ENCODE measurements at places on chromosomes 3 and 15. TPM values are rescaled to one million over a fixed set of nuclear protein-coding genes. Genes with fewer than 3 reads are reported as not detected.

Gene OR5H14
- not detected for polyA plus RNA-seq

Gene SYNM
- 4.5 TPM for polyA plus RNA-seq

GRCh38 chr3:23735062-23735461, 70.7 kb upstream of the UBE2E1 start:
- no peak for DNase-seq

- DNase-seq: no peak
Measured at GRCh38 chr15:44591326-44591725, 54.4 kb downstream of the EIF3J start.

GRCh38 chr3:85535517-85535916, 576.7 kb downstream of the CADM2 start:
- DNase-seq: no peak

- DNase-seq: no peak
Measured at GRCh38 chr3:161388855-161389254, 17.5 kb upstream of the SPTSSB start.

GRCh38 chr3:168029705-168030104, 66.0 kb downstream of the GOLIM4 start:
- DNase-seq: no peak

DNA sequence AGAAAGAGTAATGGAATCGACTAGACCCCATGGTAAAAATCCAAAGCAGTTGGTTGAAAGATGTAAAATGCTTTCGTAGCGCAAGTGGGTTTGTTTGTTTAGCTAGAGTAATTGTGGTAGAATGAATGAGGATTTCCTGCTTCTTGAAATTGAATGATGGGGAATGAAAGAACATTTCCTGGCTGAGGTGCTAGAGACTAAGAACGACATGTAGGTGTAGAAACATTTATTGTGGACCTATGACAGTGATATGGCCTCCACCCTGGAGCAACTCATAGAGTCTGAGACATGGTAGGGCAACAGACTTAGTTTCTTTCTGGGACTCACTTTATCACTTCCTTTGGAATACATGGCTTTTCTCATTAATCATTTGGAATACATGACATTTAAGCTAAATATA, 467.6 kb upstream of the CFAP20DC start:
- DNase-seq: peak; percentile 7

- no peak for DNase-seq
Measured at GRCh38 chr3:160044121-160044520, 55.5 kb downstream of the IL12A start.

Gene MYZAP
- 6.1 TPM for polyA plus RNA-seq

- peak; percentile 79 for DNase-seq
Measured at GRCh38 chr3:39000008-39000450, 51.7 kb downstream of the SCN11A start.

DNA sequence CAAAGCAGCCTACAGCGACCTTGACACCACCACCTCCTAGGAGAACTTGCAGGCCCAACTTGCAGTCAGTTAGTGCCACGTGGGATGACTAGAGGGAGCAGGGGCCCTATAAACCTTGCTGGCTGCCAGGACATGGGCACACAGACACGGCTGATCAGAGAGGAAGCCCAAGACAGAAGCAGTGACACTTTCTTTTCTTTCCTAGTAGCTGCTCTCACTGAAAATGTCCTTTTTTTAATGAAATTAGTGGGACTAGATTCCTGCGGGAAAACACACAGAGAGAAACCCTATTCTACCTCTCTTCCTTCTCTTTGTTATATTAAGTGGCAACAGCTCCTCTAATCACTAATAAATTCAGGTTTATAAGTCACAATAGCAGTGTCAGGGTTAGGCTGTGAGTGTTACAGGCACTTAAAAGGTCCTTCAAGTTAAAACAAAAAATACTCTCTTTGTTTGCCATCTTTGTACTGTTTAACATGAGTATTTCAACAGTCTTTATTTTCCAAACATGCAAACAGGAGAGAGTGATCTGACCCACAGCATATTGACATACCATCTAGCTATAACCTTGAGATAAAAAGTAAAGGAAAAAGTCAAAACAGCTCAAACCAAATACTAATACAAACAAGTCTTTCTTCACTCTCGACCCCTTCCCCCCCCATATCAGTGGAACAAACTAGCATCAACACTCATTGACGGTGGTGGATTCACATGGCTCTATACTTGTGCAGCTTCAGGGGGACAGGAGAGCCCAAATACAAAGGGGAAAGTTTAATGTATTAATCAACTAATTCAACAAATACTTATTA, 2.1 kb upstream of the TMEM212 start:
- DNase-seq: no peak

Gene DNAH12
- polyA plus RNA-seq: not detected

DNA sequence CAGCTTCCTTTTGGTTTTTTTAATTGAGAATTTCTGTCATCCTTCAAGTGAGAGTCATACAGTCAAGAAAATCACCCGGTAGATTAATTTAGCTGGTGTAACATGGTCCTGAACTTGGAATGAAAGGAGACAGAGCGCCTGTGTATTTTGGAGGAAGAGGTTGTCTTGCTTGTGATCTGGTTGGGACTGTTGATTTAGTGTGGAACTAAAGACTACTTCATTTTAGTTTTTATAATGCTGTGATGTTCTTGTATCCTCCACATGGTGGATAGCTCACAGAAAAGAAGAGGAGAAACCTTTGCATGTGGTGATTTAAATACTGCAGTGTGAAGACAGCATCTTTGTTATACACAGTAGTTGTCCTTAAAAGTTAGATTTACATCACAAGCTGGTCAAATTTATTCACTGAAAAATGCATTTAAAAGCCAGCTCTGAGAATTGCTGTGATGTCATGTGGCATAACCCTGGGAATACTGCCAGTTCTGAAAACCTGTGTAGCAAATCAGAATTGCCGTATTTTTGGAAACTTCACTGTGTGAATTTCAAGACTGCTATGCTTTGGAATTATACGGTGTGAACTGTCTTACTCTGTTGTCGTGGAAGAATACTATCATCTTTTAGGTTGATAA, 268.5 kb downstream of the PTPRG start:
- no peak for DNase-seq

DNA sequence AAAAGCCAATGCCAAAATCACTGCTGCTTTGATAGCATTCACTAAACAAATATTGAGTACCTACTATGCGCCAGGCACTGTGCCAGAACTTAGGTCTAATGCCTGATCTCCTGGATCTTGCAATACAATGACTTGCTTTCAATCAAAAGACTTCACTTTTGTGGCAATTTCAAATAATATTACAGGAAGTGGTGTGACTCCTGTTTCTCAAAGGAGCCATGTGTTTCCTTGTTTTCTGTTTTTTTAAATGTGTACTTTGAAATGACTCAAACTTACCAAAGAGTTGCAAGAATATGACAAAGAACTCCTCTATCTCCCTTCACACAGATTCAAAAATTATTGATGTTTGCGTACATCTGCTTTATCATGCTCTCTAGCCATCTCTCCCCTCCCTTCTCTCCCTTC, 18.3 kb downstream of the OSBPL10 start:
- no peak for DNase-seq

Gene SCAP
- 47.3 TPM for polyA plus RNA-seq

DNA sequence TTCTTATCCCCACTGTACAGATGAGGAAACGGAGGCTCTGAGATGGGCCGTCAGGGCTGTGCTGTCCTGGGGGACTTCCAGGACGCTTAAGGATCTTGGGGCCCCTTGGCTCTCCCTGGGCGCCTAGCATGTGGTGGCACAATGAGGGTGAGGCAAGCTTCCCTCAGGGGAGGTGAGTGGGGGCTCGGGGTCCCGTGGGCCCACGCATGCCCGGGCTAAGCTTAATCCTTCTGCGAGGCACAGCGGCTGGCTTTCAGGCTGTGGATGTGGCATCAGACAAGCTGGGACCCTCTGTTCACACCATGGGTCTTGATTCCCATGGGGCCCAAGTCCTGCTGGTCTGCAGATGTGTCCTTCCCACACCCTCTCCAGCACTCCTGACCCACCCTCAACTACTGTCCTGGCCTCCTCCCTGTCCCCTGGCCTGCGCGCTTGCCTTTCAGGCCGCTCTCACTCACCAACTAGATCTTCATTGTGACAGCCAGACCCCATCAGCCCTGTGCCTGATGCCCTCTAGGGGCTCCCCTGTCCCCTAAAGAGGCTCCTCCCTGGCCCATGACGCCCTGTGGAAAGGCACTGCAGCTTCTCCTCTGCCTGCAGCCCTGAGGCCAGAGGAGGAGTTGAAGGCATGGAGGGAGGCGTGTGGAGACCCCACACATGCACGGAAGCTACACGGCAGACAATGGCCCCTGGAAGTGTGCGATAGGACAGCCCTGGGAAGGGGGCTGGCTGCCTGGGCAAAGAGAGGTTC, 11.3 kb downstream of the DUSP7 start:
- no peak for DNase-seq

Gene FES
- 9.3 TPM for polyA plus RNA-seq

DNA sequence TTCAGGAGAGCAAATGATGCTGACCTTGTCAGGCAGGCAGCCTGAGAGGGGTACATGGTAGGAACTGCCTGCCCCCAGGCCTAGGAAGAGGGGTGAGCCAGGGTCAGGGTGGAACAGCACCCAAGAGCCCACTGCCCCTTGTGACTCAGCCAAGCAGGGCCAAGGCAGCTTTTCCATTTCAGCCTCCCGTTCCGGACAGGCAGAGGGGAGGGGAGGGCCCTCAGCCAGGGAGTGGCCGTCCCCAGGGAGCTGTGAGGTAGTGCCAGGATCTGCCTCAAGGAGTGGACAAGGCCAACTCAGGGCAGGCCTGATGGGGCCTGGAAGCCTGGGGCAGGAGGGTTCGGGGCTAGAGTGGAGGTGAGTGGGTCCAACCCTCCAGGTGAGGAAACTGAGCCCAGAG, 5.1 kb upstream of the ANKRD63 start:
- no peak for DNase-seq

DNA sequence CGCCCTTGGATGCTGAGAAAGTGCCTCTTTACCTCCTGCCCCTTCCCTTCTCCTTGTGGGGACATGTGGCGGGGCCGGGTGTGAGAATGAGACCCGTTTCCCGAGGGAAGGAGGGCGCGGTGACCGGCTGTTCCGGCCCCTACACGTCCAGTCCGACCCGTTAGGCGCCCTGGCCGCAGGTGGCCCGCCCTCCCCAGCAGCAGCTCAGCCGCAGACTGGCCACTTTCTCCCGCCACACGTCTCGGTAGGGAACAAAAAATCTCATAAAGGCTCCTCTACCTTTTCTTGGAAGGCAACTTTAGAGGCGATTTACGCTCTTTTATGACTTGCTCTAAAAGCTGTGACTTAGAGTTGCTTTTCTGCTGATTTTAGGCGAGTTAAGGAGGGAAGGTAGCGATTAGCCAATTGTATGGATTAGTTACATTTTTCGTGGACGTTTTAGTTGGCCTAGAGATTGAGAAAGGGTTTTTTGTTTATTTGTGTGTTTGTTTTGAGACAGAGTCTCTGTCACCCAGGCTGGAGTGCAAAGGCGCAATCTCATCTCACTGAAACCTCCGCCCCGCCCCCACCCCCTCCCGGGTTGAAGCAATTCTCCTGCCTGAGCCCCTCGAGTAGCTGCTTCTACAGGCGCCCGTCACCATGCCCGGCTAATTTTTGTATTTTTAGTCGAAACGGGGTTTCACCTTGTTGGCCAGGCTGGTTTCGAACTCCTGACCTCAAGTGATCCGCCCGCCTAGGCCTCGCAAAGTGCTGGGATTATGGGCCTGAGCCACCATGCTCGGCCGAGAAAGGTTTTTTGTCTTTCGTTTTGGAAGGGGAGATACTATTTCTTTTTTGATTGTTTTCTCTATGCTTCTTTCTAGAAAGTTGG, 8.3 kb upstream of the PGPEP1L start:
- DNase-seq: peak; percentile 47

DNA sequence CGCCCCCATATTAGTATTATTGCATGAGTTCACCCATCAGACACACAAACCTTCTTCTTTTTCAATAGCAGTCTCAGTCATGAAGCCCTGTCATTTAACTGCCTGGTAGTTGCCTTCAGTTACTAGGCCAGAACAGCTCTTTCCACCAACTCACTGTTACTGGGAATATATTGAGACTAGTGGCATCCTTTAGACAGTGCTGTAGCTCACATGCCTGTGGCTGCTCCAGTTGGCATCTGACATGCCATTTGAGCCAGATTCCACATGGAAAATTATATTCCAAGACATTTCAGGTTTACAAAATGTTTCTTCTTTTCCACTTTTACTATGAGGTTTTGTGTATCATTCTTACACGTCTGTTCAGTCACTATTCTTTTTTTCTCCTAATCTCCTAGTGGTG, 146.1 kb downstream of the GHSR start:
- DNase-seq: no peak

Gene DAZL
- not detected for polyA plus RNA-seq

GRCh38 chr15:58213587-58214338, 75.6 kb downstream of the AQP9 start:
- no peak for DNase-seq

Gene MCF2L2
- polyA plus RNA-seq: 0.32 TPM

Gene CAPN3
- 39.7 TPM for polyA plus RNA-seq

Data from kidney (tissue), 22 donors.